ENCODE measurements at places on chromosomes 4 and X.

- no peak for DNase-seq
These were observed 230.0 kb downstream of the MAGEE1 start for GRCh38 chrX:76657499-76657898.

DNA sequence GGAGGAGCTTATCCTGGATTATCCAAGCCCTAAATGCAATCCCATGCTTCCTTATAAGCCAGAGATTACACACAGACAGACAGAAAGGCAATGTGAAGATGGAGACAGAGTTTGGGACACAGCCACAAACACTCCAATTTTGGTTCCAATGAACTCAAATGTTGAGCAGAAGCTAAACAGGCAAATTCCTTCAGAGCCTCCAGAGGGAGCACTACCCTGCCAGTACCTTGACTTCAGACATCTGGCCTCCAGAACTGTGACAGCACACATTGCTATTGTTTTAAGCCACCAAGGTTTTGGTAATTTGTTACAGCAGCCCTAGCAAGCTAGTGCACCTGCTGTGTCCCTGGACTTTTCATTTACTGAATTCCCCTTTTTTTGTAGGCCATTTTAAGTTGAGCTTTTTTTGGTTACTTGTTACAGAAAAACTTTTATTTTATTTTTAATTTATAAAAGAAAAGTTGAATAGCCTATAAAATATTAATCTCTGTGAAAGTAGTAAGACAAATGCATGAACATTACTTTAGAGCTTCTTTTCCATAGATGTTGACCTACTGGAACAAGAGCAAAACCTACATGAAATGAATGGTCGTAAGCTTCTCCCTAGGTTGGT is 33.4 kb upstream of the SRD5A3 start:
- peak; percentile 68 for DNase-seq

GRCh38 chr4:182494103-182494502 is 250.9 kb downstream of the TENM3 start:
- no peak for DNase-seq

- peak; percentile 80 for DNase-seq
These were observed 148.8 kb downstream of the MGST2 start for GRCh38 chr4:139814323-139815015.

DNA sequence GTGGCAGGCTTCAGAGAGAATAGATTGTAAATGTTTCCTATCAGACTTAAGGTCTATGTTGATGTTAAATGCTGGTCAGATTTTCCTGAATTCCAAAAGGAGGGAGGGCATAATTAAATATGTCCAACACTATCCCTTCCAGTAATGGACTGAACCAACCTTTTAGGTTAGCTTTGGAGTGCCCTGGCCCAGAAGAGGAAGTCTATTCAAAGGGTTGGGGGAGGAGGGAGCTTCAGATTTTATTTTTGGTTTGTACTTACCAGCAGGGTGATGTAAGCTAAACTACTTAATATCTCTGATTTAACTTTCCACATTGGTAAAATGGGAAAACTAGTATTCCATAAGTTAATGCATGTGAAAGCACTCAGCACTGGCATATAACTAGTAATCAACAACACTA is 91.1 kb downstream of the RBM46 start:
- DNase-seq: no peak

- no peak for DNase-seq
These were observed 10.3 kb downstream of the MRPL1 start for GRCh38 chr4:77872723-77873445.

DNA sequence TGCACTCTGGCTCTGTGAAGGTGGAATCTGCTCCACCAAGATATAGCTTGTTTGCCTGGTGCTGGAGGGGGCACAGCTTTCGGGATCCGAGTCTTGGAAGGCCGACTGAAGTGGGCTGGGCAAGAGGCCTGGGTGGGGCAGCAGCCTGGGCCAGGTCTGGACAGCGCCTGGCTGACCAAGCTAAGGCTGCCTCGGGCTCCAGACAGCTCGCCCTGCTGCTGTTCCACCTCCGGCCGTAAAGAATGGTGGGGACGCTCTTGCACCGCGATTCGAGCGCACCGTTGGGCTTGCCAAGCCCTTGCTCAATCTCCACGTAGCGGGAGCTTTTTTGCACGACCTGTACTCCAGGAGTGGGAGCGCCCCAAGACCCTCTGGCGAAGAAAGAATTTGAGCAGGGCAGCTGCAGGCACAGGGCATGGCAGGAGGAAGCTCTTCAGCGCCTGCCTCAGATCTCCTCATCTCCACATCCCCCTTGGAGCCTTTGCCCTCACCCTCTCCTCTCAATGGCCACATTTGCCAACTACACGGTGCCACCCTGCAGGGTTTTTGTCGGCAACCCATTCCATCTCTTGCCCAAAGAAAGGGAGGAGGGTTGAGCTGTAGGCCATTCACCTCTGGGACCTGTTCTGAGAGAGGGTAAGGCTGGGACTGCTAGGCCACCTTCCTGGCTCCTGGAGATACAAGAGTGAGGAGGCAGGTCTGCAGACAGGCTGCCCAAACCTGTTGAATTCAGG is 18.9 kb downstream of the CNGA2 start:
- DNase-seq: peak; percentile 48

DNA sequence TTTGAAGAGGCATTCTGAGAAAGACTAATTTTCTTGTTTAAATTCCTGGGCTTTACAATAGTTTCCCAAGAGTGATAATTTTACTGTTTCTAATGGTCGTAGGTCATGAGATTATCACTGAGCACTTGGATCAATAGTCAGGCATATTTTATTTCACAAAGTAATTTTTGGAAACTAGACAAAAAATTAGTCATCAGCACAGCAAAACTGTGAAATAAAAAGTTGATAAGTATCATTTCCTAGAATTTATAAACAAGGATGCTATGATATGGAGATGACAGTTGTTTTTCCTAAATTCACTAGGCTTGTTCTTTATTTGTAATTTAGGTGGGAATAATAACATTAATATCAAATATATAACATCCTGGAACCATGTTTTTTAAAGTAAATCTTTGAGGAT is 33.0 kb downstream of the SULT1B1 start:
- no peak for DNase-seq

- no peak for DNase-seq
These were observed 52.7 kb downstream of the SLC10A7 start for GRCh38 chr4:146469022-146469421.

DNA sequence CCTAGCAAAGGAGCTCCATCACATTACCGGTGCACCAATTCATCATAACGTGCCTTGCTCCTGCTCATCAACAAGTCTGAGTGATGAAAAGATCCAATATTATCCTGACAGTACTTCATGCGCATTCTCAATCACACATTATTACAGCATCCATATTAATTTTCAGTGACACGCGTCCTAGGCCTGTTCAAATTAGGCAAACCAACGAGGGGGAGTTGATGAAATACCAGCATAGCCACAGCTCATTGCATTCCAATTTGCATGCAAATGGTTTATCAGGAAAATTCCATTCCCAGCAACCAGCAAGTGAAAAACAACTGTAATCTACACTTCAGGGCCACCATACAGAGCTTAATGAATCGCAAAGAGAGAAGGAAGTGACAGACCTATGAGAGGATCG is 236.9 kb downstream of the DCLK2 start:
- no peak for DNase-seq

DNA sequence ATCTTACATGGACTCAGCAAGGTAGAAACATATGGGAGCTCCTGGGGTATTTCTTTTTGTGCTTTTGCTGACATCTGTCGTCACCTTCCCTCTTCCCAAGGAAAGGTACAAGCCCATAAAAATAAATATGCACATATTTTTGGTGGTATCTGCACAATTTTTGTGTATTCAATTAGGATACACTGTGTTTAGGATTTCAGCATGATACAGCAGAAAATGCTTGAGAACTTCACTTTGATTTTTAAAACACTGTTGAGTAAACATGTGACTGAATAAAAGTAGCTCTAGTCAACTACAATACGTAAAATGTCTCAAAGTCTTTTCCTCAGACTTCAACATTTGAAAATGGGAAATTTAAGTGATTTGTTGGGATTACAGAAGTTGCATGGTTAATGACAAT is 99.4 kb upstream of the SPANXC start:
- no peak for DNase-seq

- DNase-seq: peak; percentile 99
These were observed 105.8 kb upstream of the CBR4 start for GRCh38 chr4:169115897-169116254.

- DNase-seq: no peak
These were observed 49.1 kb downstream of the ABCG2 start for GRCh38 chr4:88109123-88109881.

DNA sequence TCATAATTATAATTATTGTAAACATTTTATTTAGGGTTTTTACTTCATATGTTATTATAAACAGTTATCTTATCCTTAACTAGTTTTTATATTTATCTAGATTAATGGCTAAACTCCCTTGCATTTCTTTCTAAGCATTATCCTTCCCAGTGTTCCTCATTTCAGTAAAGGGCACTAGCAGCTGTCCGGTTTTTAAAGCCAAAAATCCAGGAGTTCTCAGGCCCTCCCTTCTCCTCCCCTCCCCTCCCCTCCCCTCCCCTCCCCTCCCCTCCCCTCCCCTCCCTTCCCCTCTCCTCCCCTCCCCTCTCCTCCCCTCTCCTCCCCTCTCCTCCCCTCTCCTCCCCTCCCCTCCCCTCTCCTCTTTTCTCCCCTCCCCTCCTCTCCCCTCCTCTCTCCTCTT is 58.9 kb downstream of the FBXO8 start:
- DNase-seq: no peak
